T-helper 17 cell (primary cell): ENCODE measurements at places on chromosomes 6 and 20.

- no peak for DNase-seq
Observed at GRCh38 chr6:144285548-144285797, 338 bp downstream of the UTRN start.

GRCh38 chr20:9408422-9409300 is 105.7 kb upstream of the LAMP5 start:
- no peak for DNase-seq

- DNase-seq = no peak
Observed at GRCh38 chr20:37494796-37495195, 26.3 kb upstream of the NNAT start.

DNA sequence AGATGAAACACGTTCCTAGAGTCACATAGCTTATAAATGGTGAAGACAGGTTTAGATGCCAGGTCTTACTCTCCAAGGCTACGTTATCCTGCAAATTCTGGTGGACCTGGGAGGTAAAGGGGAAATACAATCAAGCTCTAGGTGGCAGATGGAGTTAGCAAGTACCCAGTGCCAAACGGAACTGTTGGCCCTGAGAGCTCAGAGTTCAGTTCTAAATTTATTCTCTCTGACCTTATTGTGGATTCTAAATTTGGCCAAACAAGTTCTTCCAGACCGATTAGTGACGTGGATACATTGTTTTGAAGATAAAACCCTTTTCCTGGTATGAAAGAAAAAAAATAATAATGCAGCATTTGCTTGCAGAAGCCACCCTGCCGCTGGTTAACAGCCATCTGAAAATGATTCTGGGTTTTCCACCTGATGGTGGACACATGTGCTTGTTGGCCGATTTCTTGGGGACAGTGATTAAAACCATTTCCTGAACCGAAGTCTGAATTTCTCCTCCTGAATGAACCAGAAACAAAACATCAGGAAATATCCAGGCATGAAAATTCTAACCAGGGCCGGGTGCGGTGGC is 32.5 kb downstream of the RIPOR3 start:
- DNase-seq = no peak

DNA sequence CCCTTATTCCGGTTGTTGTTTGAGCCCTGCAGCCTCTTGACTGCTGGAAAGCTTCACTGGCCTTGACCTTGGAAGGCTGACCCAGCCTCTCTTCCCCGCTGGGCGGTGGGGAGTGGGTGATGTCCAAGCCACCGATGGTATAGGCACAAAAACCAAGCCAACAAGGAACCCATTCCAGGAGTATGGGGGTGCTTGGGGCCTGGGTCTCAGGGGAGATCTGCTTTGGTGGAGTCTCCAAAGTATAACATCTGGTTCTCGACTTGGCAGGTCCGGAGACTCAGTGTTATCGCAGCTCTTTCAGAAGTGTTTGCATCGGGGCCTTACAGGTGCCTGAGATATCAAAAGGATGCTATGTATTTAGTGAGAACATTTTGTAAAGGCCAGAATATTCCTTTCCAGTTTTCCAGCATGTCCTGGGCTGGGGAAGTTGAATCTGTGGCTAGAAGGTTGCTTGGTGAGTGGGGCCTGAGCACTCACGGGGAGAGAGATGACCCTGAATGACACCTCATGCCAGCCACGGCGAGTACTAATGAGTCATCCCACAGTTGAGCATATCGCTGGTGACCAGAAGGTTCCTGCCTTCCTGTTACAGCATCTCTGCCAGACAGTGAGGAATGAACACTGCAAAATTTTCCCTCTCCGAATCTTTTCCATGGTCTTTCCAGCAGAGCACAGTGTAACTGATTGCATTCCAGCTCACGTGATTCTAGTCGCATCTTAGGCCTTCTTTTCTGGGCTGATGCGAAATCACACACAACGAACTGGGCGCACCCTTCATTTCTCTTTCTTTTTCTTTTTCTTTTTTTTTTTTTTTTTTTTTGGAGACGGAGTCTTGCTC is 133.9 kb downstream of the ZDHHC14 start:
- no peak for DNase-seq

GRCh38 chr6:1624058-1624850 is 14.5 kb downstream of the FOXC1 start:
- DNase-seq = no peak

DNA sequence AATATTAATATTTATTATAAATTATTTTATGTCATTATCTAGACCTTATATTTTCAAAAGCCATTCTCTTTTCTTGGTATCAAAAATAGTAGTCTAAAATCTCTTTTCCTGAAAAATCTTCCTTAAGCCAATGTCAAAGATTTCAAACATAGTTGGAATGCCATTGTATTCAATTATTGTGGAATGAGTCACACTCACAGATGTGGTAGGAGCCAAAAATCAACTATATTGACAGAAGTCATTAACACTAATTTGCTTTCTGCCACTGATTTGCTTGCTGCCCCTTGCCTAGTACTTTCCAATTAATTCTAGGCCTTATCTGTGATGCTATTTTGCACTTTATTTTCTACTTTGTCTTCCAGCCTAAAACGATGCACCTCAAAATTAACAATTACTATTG is 1326.3 kb upstream of the GJE1 start:
- DNase-seq = no peak

DNA sequence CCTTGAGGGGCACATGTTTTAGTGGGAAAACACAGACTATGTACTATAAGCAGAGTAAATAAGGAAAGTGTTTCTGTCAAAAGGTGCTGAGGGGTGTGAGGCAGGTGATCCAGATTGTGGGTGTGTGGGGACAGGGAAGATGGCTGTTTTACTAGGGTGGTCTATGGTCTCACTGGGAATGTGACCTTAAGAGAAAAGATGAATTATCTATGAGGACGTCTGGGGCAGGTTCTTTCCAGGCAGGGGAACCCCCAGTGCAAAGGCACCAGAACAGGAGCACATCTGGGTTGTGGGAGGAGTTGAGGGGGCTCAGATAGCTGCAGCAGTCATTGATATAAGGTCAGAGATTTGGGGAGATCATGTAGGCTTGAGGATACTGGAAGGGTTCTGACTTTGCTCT is 18.2 kb upstream of the POLR1H start:
- no peak for DNase-seq
